ENCODE measurements at places on chromosomes 16 and 17.
A peak's percentile ranks its signal among the peaks of the same experiment; 100 is the strongest.

GRCh38 chr16:49596648-49597291 lies 223.2 kb downstream of the C16orf78 start:
- DNase-seq = no peak

GRCh38 chr17:10118788-10119130 lies 79.6 kb downstream of the GAS7 start:
- no peak for DNase-seq

DNA sequence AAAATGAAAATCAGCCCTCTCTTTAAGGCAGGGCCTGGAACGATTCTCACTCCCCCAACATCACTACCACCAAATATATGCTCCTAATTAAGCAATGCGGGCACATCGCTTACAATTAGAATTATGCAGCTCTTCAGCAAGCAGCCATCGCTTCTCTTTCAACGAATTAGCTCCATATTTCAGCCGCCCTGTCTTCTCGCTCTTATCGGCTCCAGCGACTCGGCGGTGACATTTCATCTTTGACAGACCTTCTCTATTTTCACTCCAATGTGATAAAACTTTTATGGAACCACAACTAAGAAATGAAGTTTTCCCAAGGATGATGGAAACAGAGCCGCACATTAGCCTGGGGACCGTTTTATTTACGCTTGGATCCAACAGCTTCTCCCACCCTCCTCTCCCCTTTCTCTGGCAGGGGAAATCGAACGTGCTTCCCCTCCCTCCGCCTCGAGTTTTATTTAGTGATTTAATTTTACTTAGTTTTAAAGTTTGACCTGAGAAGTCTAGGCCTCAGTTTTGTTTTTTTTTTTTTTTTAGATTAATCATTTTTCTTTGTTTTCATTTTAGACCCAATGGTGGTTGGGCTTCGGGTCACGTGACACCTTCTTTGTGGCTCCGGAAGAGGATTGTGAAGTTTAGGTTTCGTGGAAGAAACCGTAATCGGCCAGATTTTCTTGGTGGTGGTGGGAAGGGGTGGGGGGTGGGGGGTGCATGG lies 3.1 kb upstream of the HOXB2 start:
- DNase-seq = no peak

DNA sequence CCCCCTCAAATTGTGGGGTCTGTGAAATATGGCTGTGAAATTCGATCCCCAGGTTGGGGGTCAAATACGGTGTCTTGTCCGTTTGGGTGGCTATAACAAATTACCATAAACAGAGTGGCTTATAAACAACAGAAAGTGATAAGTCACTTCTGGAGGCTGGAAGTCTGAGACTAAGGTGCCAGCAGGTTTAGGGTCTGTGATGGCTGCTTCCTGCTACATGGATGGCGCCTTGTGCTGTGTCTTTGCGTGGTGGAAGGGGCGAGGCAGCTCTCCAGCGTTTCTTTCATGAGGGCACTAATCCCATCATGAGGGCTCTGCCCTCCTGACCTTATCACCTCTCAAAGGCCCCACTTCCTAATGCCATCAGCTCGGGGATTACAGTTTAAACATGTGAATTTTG lies 120.0 kb downstream of the IRF8 start:
- no peak for DNase-seq

DNA sequence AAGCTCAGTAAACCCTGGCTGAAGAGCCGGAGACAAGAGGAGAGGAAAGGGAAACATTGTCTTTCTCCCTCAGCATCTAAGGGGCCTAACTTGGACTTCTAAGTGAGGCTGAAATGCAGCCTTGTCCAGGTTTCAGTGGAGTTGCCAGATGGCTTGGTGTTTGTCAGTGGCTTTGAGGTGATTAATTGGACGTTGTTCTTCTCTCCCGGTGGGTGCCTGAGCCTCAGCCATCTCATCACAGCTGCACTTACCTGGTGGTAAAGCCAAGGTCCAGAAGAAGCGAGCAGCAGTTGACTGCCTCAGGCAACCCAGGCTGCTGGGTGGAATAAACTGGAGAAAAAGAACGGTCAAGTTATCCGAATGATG lies 202.2 kb upstream of the NLRP1 start:
- no peak for DNase-seq

DNA sequence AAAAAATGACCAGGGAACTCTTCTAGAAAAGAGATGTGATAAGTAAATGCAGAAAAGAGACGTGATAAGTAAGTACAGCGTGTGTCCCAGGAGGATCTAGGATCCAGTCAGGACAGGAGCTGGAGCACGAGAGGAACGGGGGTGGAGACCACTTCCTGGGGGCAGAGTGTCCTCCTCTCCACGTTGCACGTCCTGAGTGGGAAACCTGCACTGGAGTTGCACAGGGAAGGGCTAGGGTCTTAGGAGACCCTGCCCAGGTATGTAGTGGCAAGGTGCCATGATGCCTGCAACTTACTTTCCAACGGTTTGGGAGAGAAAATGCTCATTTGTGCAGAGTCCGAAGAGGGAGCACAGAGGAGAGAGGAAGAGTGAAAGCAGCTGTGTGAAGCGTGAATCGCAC lies 55.8 kb downstream of the RNF213 start:
- DNase-seq = no peak

DNA sequence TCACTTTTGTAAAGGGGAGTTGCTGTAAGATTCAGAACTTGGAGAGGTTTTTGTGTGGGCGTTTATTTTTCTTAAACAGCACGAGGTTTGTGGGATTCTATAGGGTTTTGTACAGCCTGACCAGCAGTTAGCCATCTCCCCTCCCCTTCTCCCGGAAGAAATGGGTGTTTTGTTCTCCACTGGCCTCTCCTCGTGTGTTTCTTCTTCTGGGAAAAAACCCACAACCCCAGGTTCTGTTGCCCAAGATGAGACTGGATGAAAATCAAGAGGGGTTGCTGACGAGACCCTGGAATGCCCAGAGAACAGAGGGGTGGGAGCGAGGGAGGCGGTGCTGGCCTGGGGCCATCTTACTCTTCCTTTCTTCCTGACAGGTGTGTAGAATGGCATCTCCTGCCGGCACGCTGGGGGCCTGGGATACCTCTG lies 186.1 kb downstream of the MSI2 start:
- DNase-seq = no peak

DNA sequence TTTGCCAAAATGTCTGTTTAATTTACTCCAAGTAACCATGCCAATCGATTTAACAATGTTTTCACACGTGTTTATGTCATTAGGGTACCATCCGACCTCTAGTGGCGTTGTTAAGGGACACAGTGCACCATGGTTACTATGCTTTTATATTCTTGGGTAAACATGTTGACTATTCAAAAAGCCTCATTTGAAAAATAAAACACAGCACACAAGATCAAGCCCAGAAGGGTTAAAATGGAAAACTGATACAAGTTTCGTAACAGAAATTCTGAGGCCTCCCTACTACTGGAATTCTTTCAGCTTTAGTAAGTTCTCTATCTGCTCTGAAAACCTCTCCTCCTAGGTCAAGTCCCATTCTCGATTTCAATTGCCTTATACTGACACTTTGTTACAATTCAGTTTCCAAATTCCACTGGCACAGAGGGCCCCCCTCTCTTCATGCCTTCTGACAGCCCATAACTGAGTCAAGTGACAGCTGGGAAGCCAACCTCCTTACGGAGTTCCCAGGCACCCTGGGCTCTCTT lies 2.1 kb downstream of the CFAP20 start:
- no peak for DNase-seq

DNA sequence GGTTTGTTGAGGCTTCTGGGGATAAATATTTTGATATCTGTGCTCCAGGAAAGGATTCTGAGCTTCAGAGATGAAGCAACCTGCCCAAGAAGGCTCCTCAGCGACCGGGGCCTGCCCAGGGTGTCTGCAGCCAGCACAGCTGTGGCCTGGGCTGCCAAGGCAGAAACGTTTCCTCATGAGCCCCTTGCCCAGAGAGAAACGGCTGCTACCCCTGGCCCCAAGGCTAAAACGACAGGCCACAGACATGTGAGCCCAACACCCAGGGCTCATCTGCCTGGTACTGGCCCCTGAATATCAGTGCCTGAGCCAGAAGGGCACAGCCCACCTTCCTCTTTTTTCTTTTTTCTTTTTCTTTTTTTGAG lies 45.4 kb upstream of the RASD1 start:
- DNase-seq = no peak

- no peak for DNase-seq
These were observed 50.4 kb downstream of the TIMM22 start for GRCh38 chr17:1047177-1047878.

DNA sequence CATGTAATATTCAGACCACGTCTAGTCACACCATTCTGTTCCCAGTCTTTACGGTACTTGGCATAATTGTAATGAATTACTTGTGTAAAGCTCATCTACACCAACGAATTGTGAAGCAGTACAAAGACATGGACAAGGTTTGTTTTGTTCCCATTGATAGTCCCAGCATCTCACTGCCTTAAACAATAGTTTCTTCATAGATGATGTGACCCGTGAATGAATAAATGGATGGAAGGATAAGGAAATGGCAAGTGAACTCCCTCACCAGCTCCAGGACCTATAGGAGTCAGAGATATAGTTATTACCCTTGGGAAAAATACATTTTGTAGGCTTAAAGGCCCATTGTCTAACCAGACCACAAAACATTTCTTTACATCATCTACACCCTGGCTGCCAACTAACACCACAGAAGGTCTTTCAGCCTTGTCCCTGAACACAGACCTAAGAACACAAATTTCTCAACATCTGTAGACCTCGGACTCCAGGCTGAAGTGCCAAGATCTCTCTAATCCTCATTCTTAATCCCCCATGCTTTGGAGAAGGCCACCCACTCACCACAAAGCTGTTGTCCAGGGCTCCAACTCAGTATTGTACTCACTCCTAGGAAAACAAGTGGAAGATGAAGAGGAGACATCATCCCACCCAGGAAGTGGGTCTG lies 38.2 kb downstream of the MAF start:
- DNase-seq = no peak

- no peak for DNase-seq
These were observed 23.3 kb upstream of the SLC12A3 start for GRCh38 chr16:56841659-56842058.

- no peak for DNase-seq
These were observed 81.1 kb upstream of the DNAH17 start for GRCh38 chr17:78658281-78658785.

DNA sequence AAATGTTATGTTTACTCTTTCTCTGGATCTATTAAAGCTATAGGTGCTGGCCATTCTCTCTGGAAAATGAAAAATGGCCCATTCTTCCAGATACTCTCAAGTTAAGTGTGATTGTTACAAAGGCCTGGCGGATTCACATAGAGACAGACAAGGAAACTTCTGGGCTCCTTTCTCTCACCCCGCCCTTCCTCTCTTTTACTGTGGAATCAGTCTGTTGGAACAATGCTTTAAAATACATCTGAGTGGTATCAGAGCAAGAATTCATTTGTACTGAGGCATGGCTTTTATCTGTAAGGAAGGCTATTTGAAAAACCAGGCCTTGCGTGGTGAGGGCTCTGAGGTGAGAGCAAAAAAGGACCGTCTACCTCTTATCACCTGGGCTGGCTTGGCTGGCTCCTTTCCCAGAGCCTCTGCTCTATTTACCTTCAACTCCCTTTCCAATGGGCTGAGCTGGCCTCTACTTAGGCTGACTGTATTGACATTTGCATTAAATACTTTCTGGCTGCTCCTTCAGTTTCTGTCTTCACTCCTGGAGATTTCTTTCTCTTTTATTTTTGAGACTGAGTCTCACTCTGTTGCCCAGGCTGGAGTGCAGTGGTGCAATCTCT lies 274.0 kb downstream of the PHKB start:
- no peak for DNase-seq

DNA sequence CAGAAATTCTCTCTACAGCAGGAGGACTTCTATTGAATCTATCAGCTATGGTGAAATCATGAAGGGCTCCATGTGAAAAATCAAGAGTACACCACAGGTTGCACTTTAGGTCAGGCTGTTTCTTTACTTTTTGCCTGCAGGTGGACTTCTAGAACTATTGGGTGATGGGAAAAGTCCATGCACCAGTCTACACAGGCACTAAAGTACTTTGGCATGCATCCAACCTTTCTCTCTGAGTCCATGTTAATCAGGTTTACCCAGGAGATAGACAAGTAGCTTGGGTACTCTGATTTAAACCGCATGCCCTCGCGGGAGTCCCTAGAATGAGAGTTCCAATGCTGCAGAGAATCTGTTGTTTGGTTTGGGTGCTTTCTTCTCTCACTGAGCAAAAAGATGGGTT lies 9.1 kb upstream of the ANKFN1 start:
- no peak for DNase-seq

GRCh38 chr17:50841949-50842354 lies 6.6 kb downstream of the WFIKKN2 start:
- DNase-seq = no peak

GRCh38 chr16:22874394-22874793 lies 60.4 kb downstream of the HS3ST2 start:
- DNase-seq = no peak

DNA sequence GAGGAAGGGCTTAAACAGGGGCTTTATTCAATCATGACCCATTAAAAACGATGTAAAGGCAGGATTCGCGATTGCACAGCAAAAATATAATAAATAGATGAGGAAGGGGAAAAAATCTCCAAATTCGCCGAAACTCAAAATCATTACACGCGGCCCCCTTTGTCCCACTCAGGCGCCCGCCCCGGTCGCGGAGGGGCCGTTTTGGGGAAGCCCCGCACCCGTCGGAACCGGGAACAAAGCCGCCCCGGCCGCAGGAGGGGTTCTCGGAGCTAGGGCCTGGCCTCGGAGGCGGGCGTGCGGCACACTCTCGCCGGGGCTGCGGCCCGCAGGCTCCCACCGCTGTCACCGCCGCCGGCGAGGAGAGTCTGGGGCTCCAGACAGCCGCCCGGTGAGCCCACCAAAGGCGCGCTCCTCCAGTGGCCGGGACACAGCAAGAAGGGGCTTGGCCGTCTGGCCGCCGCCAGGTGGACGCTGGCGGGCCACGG lies 521 bp downstream of the C16orf87 start:
- peak; percentile 5 for DNase-seq

GRCh38 chr17:81502471-81503017 lies 10.1 kb downstream of the ACTG1 start:
- DNase-seq = no peak

GRCh38 chr17:78665387-78665951 lies 88.3 kb upstream of the DNAH17 start:
- DNase-seq = no peak

DNA sequence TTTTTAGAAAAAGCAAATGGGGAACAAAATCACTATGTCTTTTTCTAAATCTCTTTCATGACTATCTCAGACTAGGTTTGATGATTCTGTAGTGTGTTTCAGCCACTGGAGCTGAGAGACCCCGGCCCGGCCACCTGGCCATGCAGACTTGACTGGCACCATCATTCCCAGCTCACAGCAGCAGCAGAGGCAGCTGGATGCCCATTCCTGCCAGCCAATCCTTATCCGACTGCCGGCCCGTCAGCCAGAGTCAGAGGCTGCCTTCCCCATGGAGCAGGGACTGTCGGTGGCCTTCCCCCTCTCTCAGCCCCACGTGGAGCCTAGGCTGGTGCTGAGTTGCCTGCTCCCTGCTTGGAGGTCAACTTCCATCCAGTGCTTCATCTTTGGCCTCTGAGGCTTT lies 56.0 kb upstream of the WSB1 start:
- DNase-seq = no peak

GRCh38 chr17:76710863-76711611 lies at the start of gene MXRA7:
TSS of gene MXRA7 (minus strand) at chr17:76710965. CDS start at chr17:76710946, 19 bp downstream.
- peak; percentile 35 for DNase-seq

DNA sequence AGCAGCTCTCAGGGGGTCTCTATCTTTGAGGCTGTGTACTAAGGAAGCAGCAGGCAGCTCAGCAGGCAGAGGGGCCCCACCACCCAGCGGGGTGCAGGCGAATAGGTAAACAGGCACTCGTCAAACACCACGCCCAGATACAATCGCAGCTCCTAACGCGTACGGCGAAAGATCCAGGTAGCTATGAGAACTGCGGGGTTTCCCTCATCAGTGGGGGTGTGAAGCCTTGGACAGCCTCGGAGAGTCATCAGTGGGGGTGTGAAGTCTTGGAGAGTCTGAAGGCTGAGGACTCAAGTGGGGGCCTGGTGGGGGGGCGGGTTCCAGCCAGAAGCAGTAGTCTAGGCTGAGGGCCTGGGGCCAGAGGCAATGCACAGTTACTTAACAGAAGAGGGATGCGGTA lies 69.0 kb downstream of the RTN4RL1 start:
- DNase-seq = no peak
